Stimulated activated CD8-positive, alpha-beta memory T cell treated with anti-CD3 and anti-CD28 coated beads, Interleukin-12 subunit alpha, Interleukin-12 subunit beta, amount 100 ng/mL, for 4 hours (primary cell): ENCODE measurements at places on chromosomes 12 and 14.

GRCh38 chr14:64720131-64720576 lies 15.9 kb downstream of the PLEKHG3 start:
- no peak for DNase-seq

- DNase-seq: no peak
These were observed 155.3 kb upstream of the ATP2B1 start for GRCh38 chr12:89863968-89864367.

- DNase-seq: no peak
These were observed 47.1 kb upstream of the ATXN7L3B start for GRCh38 chr12:74490390-74491064.

- DNase-seq: no peak
These were observed 9.2 kb upstream of the MYL6B start for GRCh38 chr12:56143217-56143616.

- DNase-seq: no peak
These were observed 220.8 kb upstream of the ABCD2 start for GRCh38 chr12:39840422-39840821.

DNA sequence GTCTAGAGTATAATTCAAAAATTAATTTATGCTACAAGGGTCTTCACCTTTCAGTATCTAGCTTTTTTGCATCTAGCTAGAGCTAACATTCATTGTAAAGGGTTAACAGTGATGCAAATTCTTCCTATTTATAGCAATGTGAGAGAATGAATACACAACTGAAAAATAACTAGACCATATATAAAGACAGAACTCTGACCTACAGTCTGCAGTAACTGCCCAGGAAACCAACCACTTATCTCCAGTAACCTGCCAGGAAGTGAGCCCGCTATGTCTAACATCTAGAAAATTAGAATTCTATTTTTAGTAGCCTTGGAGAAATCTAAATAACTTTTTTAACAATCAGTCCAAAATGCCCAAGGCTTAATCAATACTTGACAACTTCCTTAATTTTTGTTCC lies 1021.9 kb downstream of the LRFN5 start:
- no peak for DNase-seq

DNA sequence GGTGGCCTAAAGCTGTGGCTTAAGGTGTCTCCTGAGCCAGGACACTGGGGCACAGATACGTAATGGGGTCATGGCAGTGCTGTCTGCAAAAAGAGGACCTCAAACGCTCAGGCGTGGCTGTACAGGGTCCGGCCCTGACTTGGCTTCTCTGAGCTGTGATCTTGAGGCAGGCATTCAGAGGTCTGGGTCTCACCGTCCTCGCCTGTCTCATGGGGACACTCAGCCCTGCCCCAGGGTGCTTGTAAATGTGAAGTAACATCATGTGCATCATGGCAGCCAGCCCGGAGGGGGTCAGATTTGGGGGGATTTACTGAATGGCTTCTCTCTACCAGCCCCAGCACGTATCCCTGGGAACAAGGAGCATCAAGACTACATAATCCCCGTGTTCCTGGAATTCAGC lies 28.8 kb downstream of the DIO3 start:
- no peak for DNase-seq

DNA sequence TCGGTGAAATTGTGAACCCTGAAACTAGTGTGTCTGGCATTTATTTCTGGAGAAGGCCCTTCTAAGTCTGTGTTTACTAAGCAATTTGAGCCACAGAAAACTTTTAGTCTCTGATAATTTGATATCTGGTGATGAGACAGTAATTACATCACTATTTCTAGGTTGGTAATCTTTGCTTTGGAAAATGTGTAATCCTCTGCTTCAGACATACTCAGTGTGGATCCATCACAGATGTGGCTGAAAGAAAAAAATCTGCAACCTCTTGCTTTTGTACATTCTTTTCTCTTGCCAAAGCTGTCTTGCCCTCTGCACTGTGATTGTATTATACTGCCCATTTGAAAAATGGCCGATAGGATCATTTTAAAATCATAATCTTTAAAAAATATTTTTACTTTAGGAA lies 78.1 kb downstream of the PELI2 start:
- no peak for DNase-seq

DNA sequence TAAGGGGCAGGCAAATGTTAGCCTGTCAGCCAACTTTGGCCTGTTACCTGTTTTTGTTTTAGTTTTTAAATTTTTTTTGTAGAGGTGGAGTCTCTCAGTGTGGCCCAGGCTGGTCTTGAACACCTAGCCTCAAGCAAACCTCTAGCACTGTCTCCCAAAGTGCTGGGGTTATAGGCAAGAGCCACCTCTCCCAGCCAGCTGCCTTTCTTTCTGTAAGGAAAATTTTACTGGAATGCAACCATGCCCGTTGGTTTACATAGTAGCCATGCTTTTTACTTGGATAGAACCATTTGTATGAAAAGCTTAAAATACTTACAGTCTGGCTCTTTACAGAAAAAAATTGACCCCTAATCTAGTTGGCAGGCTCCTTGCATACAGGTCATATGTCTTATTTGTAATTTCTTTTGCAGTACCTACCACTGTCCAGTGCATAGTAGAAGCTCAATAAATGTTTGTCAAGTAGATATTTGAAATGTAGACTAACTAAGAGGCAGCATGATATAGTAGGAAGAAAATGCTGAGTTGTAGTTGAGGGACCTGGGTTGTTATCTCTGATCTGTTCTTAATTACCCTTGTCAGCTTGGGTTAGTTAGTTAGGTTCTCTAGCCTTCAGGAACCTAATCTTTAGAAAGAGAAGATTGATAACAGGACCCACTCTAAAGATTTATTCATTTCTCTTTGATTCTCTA lies 4.7 kb downstream of the MDM2 start:
- no peak for DNase-seq

DNA sequence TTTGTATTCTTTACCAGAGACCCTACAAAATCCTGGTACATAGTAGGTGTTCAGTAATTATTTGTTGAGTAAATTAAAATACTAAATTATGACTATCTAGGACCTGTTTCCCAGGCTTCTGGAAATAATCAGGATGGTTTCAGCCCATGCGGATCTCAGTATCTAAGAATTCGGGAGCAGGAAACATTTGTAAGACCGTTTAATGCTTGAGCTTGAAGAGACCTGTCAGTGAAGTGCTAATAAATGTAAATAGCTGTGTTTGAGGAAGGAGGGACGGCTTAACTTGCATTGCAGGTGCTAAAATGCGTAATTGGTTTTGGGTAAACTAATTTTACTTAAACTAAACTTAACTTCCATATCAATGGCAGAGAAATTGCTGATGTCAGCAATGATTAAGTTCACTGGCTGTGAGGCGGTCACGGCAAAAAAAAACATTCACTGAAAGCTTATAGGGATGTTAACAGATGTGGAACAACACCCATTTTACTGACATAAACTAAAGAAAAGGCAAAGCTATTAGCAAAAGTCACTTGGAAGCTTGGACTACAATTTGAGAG lies 28.6 kb upstream of the AEBP2 start:
- no peak for DNase-seq

DNA sequence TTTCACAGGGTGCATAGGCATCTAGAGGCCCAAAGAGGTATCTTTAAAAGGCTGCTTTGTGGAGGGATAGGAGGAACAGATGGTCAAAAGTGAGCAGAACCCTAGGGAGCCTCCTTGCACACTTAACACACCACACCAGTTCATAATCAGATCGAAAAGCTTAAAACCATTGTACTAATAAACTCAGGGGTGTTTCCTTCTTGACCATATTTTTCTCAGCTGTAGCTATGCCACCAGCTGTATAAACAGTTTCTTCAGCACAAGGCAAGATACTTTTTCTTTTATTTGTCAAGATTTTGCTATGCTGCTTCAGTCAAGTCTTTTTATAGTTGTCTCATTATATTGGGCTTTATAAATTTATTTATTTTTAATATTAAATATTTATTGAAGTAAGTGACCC lies 88.7 kb downstream of the RIC8B start:
- no peak for DNase-seq

DNA sequence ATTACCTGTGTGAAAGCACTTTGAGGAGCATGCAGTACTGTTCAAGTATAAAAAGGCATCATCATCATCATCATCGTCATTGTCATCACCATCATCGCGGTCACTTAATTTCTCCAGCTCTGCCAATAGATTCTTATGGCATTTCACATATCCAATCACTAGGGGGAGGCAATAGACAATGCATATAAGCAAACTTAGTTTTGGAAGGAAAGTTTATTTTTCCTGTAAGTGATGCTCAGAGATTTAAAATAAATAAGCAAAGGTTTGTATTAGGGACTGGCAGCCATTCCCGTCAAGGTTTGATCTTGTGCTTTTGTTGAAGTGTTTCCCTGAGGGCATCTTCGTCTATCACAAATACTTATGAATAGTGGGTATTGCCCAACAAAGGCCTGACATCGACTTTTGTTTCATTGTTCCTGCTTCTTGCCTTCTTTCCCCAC lies 127.4 kb downstream of the KTN1 start:
- DNase-seq: no peak

- no peak for DNase-seq
These were observed 508 bp upstream of the KCNH5 start for GRCh38 chr14:63045612-63046320.

- DNase-seq: no peak
These were observed 14.3 kb downstream of the DHRS2 start for GRCh38 chr14:23650506-23650905.

- DNase-seq: no peak
These were observed 56.3 kb downstream of the SETD3 start for GRCh38 chr14:99424306-99424877.

GRCh38 chr12:130919086-130919485 lies 34.6 kb upstream of the ADGRD1 start:
- no peak for DNase-seq

DNA sequence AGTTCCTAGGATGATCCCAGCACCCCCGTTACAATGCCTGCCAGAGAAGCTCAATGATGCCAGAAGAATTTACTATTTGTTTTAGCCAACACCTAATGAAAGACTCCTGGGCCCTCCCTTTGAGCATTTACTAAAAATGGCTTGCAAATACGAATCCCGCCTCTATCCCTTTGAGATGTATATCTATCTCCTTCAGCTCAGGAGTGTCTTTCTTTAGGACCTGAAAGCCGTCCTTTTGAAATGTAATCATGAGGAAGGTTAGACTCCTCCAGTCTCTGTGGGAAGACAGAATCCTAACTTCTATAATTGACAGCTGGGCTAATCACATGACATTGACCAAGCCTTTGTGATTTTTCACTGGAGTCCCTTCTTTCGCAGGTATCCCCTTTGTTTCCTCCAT lies 19.2 kb upstream of the DYNC1H1 start:
- DNase-seq: no peak

DNA sequence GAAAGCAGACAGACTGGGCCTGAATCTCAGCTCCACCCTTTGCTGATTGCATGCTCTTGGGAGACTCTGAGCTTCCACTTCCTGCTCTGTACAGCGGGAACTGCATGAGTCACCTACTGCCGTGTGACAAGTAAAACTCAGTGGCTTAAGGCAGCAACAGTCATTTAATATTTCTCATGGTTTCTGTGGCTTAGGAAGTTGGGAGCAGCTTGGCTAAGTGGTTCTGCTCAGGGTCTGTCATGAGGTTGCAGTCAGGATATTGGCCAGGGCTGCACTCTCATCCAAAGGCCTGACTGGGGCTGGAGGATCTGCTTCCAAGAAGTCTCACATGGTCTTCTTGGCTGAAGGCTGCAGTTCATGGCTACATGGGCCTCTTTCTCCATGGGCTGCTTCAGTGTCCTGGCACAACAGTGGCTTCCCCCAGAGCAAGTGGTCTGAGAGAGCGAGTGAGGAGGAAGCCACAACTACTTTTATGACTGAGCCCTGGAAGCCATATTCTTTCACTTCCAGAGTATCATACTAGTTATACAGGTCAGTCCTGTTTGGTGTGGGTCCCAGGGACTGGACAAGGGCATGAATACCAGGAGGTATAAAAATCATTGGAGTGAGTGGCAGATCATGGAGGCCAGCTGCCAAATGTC lies 49.7 kb downstream of the FAM222A start:
- no peak for DNase-seq

DNA sequence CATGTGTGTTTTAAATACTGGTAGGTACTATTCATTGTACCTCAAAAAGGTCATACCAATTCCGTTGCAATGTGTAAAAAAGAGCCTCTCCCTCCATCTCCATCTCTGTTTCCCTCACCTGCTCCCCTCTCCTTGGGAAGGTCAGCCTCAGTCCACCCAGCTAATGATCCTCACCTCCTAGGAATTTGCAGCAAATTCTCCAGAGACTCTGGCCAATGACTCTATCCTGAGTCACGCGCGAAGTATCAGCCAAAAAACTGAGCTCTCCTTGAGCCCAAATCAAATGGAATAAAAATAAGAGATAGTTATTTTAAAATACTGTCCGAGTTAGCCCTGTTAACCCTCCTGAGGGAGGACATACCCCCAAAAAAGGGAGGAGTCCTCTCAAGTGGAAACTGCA lies 148.4 kb downstream of the DPF3 start:
- no peak for DNase-seq

GRCh38 chr12:29589286-29589820 lies 91.9 kb upstream of the OVCH1 start:
- DNase-seq: no peak

DNA sequence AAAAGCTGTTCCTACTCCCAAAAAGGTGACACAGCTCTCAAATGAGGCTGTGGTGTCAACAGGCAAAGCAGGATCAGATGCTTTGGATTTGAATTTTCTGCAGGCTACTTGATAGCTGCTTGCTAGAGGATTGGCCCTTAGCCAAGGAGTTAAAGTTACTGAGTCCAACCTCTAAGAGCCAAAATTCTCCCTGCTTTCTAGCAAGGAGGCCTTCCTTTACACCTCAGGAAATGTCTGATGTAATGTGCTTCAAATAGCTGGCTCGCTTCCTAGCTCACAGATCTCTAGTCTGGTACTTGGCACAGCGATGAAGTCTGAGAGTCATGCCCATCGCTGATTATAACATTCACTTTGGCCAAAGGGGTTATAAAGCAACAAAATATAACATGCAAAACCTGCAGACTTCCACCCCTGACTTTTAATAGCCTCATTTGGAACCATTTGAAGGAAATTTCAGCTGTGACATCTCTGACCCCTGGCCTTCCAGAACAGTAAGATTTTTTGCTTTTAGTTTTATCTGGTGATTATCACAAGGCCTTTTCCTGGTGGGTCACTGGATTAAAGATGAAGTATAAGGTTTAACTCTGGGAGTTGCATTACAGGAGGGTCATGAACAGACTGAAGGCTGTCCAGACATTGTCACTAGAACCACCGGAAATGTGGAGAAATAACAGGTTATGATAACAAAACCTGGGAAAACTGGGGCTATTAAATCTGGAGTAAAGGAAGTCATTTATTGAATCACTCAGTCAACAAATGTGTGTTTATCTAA lies 189.7 kb downstream of the EPS8 start:
- DNase-seq: no peak
